ENCODE measurements at places on chromosomes 3 and 15.

DNA sequence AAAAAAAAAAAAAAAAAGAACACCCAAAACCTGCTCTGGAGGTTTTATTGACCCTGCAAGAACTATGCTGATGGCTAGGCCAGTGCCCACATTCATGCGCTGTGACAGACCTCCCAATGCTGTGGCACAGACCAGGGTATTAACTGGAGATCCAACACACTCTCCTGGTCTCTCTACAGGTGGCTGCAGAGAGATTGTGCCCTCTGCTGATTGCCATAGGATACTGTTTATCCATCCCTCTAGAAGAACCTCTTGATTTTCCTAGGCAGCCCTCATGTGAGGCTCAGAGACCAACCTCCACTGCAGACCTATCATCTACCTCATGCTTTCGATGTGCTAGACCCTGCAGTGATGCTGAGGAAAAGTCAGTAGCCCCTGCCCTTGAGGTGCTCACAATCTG, 125.5 kb upstream of the TRIM42 start:
- no peak for DNase-seq

GRCh38 chr15:25703726-25704125, 159.4 kb downstream of the ATP10A start:
- DNase-seq, result no peak

DNA sequence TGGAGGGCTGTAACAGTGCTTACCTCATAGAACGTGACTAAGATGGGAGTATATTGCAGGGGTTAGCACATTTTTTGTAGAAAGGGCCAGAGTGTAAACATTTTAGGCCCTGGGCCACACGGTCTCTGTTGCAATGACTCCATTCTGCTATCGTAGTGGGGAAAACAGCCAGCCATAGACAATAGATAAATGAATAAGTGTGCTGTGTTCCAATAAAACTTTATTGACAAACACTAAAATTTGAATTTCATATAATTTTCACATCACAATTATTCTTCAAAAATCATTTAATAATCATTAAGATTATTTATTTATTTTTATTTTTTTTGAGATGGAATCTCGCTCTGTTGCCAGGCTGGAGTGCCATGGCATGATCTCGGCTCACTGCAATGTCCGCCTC, 478.6 kb downstream of the SHQ1 start:
- DNase-seq, result no peak

DNA sequence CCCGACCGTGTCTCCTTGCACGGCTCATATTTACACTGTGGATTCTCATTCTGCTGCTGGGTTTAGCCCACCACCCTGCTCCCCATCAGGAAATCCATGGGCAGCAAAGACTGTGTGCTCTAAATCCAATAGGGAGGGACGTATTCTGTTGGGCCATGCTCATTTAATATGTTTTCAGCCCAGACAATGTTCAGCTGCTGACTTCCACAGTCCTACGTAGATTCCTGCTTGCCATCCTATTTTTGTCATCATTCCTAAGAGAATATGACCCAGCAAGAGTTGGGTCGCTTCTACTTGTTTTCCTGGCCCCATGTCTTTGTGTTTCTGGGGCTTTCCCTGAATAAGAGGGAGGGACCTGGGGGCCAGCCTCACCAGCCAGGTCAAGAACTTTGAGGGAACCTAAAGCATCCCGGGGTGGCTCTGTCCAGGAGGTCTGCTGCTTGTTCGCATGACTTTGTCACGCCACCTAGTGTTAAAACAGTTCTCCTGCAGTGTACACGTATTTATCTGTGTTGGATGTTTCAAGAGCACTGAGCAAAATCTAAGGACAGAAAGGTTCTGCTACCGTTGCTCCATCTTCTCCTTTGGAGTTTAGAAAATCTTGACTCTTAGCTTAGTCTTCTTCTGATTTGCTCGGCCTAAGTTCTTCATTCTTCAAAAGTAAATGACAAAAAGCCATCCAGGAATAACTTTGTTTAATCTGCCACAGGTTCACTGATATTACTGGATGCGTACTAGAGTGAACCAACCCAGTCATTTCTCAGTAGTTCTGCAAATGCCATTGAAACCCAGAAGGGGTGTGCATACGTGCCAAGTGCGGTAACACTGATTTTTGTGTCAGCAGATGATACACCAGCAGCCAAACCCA, 79.8 kb upstream of the NR2E3 start:
- peak; percentile 64 for DNase-seq

GRCh38 chr15:56199038-56199437, 44.6 kb downstream of the RFX7 start:
- DNase-seq, result no peak

GRCh38 chr3:110459021-110459420, 612.6 kb upstream of the NECTIN3 start:
- no peak for DNase-seq

DNA sequence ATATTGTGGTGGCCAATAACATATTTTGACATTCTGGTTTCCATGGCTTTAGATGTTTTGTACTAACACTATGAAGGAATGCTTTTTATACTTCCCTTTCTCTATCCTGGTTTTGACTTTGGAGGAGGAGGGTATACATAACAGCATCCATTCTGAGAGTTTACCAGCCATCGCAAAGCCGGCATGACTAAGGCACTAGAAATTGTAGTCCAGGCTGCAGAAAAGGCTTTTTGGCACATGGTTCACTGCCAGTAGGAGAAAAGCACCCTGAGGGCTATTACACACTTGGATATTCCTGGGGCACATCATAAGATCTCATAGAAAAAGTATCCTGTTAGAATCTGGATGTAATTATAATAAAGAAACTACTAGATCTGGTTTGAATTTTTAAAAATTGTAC, 101.8 kb downstream of the STT3B start:
- DNase-seq, result no peak

- DNase-seq, result no peak
Observed at GRCh38 chr3:100458814-100459213, 33.6 kb upstream of the TMEM45A start.

- no peak for DNase-seq
Observed at GRCh38 chr3:54257125-54257720, 134.9 kb downstream of the CACNA2D3 start.

DNA sequence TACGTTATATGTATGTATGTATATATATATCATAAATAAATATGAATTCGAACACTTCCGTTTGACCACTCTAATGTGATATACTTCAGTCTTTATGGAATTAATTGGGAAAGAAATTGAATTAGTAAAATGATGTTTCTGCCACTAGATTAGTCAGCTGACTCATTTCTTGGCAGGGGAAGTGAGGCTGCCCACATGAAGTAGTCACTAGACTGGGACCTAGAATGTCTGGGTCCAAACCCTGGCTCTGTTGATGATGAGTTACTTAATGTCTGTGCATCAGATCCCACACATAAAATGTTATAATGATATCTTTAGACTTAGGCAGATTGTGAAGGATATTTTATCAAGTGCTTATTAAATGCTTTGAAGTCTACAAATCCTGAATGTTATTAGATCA, 27.4 kb upstream of the ARL14 start:
- no peak for DNase-seq

DNA sequence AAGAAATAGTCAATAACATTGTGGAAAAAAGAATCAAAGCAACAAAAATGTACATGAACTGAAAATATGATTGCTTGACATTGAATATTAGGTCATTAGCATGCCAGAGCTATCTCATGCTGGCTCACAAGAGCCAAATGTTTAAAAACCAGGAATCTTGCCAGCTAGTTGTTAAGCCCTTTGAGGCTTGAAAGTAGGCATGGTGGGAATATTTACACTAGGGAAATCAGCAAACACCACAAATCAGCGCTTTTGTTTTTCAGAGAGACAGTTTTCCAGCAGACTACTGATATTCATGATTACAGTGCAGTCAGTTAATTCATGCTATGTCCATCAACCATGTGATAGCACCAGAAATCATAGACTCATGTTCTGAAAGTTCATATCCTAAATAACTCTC, 144.8 kb downstream of the ARPP21 start:
- DNase-seq, result no peak

Data from mucosa of gallbladder (tissue), 1 donor.